ENCODE measurements at places on chromosomes 2 and 18.

GRCh38 chr2:236014408-236015131, 153.6 kb downstream of the GBX2 start:
- no peak for DNase-seq

GRCh38 chr2:226337941-226338600, 461.5 kb downstream of the IRS1 start:
- DNase-seq, result no peak

- DNase-seq, result no peak
Observed at GRCh38 chr2:151782378-151783132, 45.7 kb downstream of the ARL5A start.

DNA sequence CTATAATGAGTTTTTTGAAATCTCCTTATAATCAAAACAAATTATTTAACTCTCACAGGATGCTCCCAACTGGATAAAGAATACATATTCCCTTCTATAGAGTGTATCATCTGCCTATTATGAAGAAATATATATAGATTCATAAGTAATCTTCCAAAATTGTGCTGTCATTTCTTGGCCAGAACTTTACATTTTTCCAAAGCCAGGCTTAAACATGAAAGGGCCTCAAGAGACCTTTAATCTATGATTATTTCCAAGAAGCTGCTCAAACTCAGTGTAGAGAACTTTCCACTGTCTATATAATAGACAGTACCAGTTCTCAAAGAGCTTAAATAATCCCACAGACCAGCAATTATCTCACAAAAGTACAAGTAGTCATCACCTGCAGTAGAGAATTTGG, 211.0 kb downstream of the AKAIN1 start:
- DNase-seq, result no peak

DNA sequence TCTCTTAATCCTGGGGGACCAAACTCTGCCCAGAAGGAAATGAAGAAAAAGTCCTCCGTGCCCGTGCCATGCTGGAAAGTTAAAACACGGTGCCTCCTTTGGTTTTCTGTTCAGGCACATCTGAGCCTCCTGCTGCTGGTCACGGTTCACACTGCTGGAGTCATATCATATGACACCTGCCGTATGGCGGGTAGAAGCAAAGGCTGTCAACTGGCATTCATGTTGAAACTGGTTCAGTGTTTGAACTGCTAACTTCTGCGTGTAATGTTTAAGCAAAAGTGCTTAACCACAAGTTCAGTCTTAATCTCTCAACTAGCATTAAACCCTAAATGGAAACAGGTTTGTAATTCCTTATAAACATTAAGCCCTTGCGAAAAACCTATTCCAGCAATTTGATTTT, 3.1 kb downstream of the STK39 start:
- peak; percentile 57 for DNase-seq

DNA sequence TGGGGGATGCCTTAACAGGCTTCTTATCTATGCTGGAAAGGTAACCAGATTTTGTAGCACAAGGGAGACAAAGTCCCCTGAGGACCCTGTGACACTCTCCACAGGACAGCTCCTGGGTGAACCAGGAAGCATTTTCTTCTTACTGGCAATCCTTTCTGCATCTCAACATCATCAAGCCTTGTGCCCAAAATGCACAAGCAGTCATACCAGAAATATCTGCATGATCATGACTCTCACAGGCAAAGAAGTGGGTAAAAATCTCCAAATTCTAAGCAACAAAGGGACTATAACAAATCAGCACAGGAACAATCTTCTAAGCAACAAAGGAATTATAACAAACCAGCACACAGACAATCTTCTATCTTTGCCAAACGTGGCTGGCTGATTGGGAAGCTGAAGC, 99.1 kb upstream of the CD226 start:
- DNase-seq, result no peak

GRCh38 chr2:120066800-120067547, 54.1 kb downstream of the EPB41L5 start:
- no peak for DNase-seq

DNA sequence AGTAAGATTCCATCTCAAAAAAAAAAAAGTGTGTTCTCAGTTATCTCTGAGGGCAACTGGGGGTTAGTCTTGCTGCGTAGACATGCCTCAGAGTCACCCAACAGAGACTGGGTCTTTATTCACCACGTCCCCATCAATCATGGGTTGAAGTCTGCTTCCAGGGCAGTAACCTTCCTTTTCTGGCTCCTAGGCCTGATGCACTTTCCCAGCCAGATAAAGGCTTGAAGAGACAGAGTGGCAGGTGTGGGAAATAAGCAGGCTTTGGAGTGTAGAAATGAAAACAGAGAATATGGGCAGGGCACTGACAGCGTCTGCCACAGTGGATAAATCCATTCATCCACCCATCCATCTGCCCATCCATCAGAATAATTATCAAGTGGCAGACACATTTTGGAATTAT, 134.1 kb upstream of the LGALSL start:
- DNase-seq, result no peak

- no peak for DNase-seq
Observed at GRCh38 chr18:26457611-26458353, 90.6 kb downstream of the KCTD1 start.

DNA sequence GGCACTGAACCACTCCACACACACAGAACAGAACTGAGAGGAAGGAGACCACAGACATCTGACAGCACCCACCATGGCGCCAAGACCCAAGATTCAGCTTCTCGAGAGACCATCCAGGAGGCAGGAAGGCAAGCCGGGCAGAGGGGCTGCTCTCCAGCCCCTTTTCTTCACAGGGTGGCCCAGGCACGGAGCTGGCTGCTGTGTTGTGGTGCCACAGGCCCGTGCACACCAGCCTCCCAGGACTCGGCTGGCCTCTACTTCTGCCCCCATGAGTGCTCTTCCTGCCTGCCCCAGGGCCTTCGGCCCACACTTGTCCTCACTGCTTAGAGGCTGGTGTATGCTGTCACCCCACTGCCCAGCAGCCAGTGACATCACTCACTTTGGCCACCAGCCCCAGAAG, 547.6 kb upstream of the RAB6C start:
- DNase-seq, result no peak

DNA sequence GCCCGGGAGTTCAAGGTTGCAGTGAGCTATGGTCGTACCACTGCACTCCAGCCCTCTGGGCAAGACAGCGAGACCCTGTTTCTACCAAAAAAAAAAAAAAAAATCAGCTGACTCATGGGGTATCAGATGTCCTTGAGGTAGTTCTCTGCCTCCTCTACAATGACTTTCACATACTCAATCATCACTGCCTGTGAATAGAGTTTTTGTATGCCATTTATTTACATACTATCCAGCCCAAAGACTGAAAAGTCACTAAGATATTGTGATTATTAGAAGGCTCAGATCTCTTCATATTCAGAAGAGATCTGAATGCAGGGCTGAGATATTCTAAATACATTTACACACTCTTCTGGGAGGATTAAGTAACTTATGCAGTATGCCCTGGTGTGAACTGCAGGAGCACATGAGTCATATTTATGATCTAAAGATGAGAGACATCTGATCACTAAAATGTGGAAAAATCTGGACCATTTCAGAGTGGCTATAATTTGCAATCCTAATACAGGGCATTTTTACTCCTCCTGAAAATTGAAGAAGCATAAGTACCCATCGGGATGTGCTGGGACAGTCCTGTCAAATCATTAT, 38.9 kb downstream of the KLF7 start:
- no peak for DNase-seq

DNA sequence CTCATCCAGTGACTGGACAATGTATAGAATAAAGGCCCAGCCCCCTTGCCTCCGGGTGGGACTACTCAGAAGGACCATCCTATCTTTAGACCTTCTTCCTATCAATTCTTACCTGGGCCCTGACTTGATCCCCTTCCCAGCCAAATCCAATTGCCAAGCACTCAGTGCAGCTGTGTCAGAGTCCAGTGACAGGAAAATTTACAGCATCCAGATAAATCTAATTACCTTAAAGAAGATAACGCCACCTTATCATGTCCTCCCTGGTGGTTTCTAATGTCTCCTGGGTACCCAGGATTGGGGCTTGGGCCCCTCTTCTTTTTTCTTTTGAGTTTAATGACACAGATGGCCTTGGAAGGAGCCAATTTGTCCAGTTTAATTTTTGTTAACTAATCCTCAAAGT, 19.3 kb downstream of the LHCGR start:
- no peak for DNase-seq

DNA sequence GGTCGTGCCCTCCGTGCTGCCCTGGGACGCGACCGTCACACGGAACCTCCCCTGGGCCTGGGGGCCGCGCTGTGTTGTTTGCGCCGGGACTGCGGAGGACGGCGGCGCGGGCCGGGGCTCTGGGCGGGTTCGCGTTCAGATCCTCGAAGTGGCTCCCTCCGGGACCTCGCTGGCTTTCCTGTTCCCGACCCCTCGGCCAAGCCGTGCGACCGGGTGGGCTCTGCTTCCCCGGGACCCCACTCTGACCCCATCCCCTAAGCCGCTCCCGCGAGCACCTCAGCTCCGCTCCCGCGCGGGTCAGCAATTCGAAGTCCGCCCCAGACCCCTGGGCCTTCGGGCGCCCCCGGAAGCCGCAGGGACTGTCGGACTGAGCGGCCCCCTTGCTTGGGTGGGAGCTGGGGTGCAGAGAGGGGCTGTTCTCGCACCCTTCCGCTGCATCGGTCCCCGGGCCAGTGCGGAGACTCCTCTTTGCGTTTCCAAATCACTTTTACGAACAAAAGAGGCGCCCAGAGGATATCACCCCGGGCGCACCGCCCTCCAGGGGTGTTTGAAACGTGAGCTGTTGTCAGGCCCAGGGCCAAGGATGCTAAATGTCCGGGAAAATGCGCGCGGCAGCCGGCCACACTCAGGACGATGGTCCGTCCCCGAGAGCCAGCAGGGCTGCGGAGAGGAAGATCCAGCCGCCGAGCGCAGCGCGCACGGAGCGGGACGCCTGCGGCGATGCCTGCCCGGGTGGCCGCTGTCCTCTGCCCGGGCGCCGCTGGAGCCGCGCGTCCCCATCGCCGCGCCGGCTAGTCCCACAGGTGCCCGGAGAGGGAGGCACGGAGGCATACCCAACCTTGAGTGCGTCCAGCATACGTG, 73.5 kb downstream of the ZCCHC2 start:
- DNase-seq, result no peak

DNA sequence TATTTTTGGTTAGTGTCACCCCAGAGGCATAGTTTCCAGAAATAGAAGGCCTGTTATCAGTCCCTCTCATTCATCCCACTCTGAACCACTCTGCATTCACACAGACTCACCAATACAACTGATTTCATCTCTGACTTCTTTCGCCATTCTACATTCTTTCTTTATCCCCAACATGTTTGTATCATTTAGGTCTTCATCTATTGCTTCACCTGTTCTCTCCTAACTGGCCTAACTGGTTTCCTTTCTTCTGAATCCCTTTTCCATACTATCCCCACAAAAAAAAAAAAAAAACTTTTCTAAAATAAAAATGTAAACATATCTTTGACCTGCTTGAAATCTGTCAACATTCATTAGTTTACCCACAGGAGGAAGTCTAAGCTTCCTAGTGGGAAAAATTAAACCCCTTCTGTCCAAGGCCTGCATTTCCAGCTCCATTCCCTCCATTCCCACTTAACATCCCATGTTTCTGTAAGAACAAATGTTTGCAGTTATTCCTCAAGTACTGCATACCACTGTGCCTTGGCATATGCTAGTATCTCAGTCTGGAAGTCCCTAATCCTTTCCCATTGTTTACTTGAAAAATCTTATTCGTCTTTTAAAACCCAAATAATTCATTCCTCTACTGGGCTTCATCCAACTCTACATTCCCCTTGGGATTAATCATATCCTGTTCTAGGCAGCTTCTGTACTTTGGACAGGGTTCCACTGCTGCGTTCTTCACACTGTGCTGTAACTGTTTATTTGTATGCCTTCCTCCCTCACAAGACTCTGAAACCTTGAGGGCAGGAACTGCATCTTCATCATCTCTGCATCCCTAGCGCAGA, 68.5 kb downstream of the FIGN start:
- no peak for DNase-seq

DNA sequence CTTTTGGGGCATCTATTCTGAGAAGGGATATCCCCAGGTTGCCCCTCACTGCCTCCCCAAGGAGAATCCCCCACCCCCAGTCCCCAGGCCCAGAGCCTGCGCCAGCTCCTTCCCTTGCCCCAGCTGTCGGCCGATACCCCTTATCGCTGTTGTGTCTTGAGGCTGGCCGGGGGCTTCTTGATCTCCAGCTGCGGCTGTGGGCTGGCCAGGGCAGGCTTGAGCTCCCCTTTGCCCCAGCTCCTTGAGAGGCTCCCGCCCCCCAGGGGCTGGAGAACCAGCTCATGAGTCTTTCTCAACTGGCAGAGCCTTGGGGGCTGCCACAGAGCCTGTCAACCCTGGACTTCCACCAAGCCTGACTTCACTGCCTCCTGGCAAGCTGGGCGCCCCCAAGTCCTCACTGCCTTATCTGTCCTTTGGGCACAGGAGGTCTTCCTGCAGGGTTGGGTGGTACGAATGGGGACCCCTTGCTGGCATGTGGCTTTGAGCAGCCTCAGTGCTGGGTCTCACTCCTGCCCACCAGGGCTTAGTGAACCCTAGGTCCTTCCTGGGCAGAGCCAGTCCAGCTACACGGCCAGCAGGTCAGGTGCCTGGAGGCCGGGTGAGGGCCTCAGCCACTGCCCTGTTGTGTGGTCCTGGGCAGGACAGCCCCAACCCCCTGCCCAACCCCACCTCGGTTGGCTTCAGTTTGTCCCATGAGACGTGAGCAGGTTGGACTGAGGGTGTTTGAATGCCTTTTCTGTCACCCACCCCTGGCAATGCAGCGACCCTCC, 29.5 kb downstream of the INHBB start:
- no peak for DNase-seq

DNA sequence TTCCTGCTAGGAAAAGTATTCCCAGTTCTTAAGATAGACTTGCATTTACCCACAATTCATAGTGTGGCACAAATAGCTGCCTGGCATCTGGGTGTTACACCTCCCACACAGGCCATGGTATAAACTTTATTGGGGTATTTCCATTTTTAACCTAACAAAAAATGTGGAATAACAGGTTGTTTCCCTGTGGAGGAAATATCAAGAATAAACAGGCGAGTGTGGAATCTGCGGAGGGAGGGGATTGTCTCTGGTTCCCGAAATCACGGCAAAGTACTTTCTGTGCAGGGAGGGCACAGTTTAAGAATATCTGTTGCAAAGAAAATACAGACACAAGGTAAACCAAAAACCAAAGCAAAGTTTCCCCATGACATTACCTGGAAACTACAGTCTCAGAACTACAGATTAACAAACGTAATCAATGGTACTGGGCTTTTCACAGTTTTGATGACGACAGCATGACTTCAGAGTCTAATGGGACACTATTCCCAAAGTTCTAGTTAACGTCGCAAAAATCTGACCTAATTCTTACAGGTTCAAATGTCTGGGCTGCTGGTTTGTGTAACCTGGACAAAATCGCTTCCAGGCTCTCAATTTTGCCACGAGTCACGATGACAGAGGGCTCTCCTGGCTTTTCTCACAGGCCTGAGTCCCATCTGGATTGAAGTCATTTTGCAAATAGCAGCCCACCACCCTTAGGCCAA, 1.4 kb downstream of the STARD7 start:
- DNase-seq, result no peak

- no peak for DNase-seq
Observed at GRCh38 chr2:68537011-68537410, 69.6 kb downstream of the APLF start.

All from stimulated activated naive CD8-positive, alpha-beta T cell treated with anti-CD3 and anti-CD28 coated beads, Interleukin-15, amount 100 ng/mL, for 72 hours (primary cell).